Naive thymus-derived CD4-positive, alpha-beta T cell (primary cell): ENCODE measurements at places on chromosomes 6 and 20. TPM values are rescaled to one million over a fixed set of nuclear protein-coding genes. Genes with fewer than 3 reads are reported as not detected.

The HLA-B gene
- 5,405 and 5,516 TPM in 2 replicates for total RNA-seq

The REV3L gene
- total RNA-seq = 31.8 TPM

The DEF6 gene
- 219 TPM for total RNA-seq

The CEBPB gene
- total RNA-seq = 201 TPM

The RNF144B gene
- total RNA-seq = 0.64 and 1.5 TPM in 2 replicates

The ARMH2 gene
- total RNA-seq = 2.7 TPM

The MYMX gene
- total RNA-seq = not detected

The ZNF335 gene
- total RNA-seq = 95.2 TPM

The PAK5 gene
- total RNA-seq = not detected

The RUNX2 gene
- total RNA-seq = 15.8 TPM

The PROKR2 gene
- not detected for total RNA-seq

The SLC25A27 gene
- 5.7 TPM for total RNA-seq

The FNDC1 gene
- not detected for total RNA-seq

The USP49 gene
- 4.3 TPM for total RNA-seq

The TRIM31 gene
- total RNA-seq = not detected

The SLC22A7 gene
- not detected in 2 replicates for total RNA-seq

The ZBP1 gene
- 9.4 TPM for total RNA-seq

The SIGLEC1 gene
- total RNA-seq = 0.94 TPM

The GMDS gene
- total RNA-seq = 12.7 TPM

The LAMP5 gene
- 0.37 TPM for total RNA-seq

The GHRH gene
- total RNA-seq = not detected

The PRL gene
- not detected in 2 replicates for total RNA-seq

The POU5F1 gene
- not detected in 2 replicates for total RNA-seq

The AHCY gene
- total RNA-seq = 19.1 TPM

The RIPPLY2 gene
- total RNA-seq = not detected

The SAMD5 gene
- not detected in 2 replicates for total RNA-seq

The WFDC10B gene
- not detected for total RNA-seq

The ARHGAP18 gene
- 1.1 TPM for total RNA-seq

The UBR2 gene
- 35.6 and 36.8 TPM in 2 replicates for total RNA-seq

The TSPYL4 gene
- 21.5 TPM for total RNA-seq

The XKR7 gene
- not detected for total RNA-seq

The GJA1 gene
- not detected for total RNA-seq

The ZBTB12 gene
- total RNA-seq = 0.77 TPM

The IPCEF1 gene
- 83.0 TPM for total RNA-seq

The RAB32 gene
- 2.3 TPM for total RNA-seq

The TUBB1 gene
- total RNA-seq = 9.5 TPM

The CCN6 gene
- total RNA-seq = not detected in 2 replicates

The CD2AP gene
- 21.8 TPM for total RNA-seq

The TPBG gene
- total RNA-seq = not detected

The DEFB132 gene
- not detected for total RNA-seq

The SLC35F1 gene
- not detected for total RNA-seq

The TOX2 gene
- 0.67 TPM for total RNA-seq

The CST8 gene
- not detected in 2 replicates for total RNA-seq

The C6orf163 gene
- total RNA-seq = 6.9 TPM

The PDYN gene
- not detected for total RNA-seq

The SEMG1 gene
- total RNA-seq = not detected

The NKX2-2 gene
- not detected for total RNA-seq

The TREML2 gene
- total RNA-seq = 0.84 TPM

The OR2B6 gene
- not detected for total RNA-seq

The SUMO4 gene
- total RNA-seq = 7.4 TPM

The HSPA1L gene
- total RNA-seq = 3.3 TPM

The DNAH8 gene
- total RNA-seq = 0.15 TPM

The DLL1 gene
- 4.5 TPM for total RNA-seq
